Caki2 (cell line): ENCODE measurements at places on chromosomes 1 and 21. TPM values are rescaled to one million over a fixed set of nuclear protein-coding genes. Genes with fewer than 3 reads are reported as not detected.

F13B gene
- not detected in 2 replicates for total RNA-seq

DNA sequence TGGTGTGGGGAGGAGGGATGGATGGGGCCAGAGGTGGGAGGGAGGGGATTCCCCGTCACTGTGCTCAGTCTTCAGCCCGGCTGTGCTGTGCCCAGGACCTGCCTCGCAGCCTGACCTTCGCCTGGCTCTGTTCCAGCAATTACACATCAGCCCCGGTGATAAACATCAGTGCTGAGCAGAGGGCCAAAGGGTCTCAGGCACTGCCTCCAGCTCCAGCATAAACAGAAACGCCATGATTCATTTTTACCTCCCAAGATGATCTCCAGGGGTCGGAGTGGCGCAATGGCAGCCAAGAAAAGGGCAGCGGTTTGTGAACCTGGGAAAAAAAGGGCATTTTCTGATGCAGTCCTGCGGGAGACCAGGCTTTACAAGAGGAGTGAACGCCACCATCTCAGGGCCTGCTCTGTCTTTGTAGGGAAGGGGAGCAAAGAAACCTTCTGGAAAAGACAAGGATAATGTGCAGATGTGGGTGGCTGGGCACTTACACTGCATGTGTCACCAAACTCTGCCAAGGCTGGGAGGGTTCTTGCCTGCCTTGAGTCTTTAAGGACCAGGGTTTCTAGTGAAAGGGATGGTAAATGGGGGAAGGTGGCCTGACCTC is 28.1 kb downstream of the SHISA4 start:
- DNase-seq, result peak; percentile 89

DNA sequence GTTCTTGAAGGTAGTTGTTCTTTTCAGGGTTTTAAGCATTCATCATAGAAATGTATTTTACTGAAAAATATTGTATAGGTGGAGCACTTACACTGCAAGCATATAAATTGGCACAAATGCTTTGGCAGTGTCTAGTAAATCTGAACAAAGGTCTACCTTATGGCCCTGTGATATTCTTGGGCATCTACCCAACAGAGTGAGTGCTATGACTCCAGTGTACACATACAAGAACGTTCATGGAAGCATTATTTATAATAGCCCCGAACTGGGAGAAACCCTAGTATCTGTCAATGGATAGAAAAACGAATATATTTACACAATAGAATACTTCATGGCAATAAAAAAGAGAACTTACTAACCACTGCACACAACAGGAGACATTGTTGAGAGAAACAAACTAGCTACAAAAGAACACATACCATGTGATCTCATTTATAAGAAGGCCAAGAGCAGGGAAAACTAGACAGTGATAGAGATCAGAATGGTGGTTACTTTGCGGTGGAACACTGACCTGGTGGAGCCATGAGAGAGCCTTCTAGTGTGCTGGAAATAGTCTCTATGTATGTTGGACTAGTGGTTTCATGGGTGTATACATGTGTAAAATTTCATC is 96.0 kb downstream of the MAB21L3 start:
- no peak for DNase-seq

- DNase-seq, result peak; percentile 28
Measured at GRCh38 chr1:68116643-68117235, 66.3 kb upstream of the DIRAS3 start.

GRCh38 chr1:99384021-99384420 is 119.7 kb downstream of the PLPPR4 start:
- no peak for DNase-seq

DNA sequence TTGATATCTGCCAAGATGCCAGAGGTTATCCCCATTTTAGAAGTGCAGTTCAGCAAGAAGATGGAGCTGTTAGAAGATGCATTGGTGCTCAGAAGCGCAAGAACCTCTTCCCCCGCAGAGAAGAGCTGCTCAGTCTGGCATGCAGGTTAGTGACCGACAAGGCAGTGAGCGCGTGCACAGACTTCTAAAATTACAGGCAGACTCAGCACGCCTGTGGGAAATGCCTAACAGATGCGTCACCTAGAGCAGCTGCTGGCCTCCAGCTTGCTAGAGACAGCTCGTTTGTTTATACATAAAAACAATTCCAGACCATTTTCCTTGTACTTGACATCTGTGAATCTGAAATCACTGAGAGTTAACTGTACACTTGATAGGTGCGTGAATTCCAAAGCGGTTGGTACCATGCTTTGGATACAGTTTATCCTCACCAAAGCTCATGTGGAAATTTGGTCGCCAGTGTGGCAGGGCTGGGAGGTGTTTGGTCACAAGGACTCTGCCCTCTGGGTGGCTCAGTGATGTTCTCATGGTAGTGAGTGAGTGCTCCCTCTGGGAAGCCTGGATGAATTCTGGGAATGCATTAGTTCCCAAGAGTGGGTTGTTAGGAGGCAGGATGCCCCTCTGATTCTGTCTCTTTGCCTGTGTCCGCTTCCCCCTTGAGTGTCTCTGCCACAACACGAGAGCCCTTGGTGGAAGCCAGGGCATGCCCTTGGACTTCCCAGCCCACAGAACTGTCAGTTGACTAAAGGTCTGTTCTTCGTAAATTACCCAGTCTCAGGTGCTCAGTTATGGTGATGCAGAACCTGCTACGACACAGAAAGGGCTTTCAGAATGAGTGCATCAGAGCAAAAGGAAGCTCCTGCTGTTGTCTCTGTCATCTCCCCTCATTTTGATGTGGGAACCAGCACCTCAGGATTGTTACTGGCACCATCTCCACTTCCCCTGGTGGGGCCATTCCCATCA is 24.4 kb downstream of the SNAP47 start:
- DNase-seq, result peak; percentile 71

DNA sequence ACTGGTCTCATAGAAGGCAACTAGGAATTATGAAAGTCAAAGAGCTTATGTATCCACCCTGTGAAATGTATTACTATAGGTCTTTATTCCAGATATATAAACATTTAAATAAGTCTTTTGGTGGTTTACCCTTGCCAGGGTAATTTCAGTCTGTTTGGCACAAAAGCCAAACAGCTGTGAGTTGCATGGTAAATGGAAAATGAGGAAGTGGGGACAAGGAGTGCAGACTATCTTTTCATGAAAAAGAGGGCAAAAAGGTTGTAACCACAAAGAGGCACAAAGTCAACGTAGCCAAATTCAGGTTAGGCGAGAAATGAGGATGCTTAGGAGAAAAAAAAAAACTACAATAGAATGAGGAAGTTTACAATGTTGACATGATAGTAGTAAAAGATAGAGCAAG is 492.3 kb upstream of the PRMT6 start:
- DNase-seq, result no peak

APOBEC4 gene
- not detected in 2 replicates for total RNA-seq

ADAM30 gene
- total RNA-seq, result not detected in 2 replicates

SLC2A5 gene
- total RNA-seq, result 0.03 TPM in 1 of 2 replicates, not detected in the other

DNA sequence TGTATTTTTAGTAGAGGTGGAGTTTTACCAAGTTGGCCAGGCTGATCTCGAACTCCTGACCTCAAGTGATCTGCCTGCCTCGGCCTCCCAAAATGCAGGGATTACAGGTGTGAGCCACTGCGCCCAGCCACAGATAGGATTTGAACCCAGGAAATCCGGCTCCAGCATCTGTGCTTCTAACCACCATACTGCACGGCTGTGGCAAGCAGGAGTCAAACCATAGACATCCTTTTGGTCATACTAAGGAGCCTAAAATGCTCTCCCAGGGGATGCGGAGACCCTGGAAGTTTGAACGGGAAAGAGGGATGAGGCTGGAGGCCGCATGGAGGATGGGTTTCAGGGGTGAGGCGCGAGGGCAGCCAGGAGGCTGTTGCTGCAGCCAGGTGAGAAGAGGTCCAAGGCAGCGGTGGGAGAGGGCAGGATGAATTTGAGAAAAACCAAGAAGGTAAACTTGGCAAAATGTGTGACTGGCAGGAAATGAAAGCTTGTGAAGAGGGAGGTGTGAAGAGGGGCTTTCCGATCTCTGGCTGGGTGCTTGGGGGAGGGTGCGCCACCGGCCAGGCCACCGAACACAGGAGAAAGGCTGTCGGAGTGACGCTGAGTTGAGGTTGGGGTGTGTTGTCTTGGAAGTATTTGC is 24.0 kb upstream of the CDK18 start:
- DNase-seq, result no peak

- no peak for DNase-seq
Measured at GRCh38 chr1:230863449-230863848, 4.9 kb downstream of the C1orf198 start.

- no peak for DNase-seq
Measured at GRCh38 chr1:182768963-182769362, 20.6 kb upstream of the NPL start.

DNA sequence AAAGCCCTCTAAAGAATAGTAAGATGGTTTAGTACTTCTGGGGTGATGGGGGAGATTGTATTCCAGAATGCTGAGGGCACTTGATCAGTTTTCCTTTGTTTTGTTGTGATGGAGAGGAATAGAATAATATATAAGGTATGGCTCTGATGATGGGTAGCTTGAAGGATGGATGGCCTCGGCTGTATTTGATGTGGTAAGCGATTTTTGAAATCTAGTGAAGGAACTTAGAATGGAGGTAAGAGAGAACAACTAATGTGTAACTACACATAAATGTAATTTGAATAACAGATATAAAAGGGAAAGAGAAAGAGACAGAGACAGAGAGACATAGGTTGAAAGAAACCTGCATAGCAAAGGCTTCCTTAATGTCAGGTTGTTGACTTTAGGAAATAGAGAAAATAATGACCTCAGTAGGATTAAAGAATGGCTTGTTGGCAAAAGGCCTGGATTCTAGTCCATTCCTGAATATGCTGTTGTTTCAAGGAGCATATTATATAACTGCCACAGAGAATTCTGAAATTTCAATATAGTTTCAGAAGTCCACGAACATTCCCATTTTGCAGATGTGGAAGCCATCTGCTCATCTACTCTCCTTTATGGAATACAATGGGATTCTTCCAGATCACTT is 58.7 kb downstream of the NIBAN1 start:
- no peak for DNase-seq

GRCh38 chr1:75672108-75672507 is 52.4 kb upstream of the ACADM start:
- no peak for DNase-seq

DNA sequence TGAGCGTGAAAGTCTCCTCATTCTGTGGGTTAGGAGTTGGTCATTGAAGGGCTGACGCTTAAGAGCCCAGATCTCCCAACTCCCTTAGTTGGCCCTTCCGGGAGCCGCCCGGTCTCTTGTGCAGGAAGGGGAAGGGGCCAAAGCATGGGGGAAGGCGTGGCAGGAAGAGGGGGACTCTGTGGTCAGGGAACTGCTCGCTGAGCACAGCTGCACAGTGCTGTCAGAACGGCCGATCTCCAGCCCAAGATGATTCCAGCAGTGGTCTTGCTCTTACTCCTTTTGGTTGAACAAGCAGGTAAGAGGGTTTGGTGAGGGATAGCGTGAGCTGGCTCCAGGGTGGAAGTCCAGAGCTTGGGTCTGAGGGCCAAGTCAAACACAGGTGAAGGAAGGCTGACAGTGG is at the start of gene FCER1G:
Gene FCER1G (plus strand): TSS at position 220 of the 400 bp plus-strand sequence. CDS start 27 bp downstream, at position 247.
- no peak for DNase-seq

PLEKHM2 gene
- total RNA-seq, result 39.8 and 53.5 TPM in 2 replicates
